ENCODE measurements at places on chromosomes 3 and 15. TPM values are rescaled to one million over a fixed set of nuclear protein-coding genes. Genes with fewer than 3 reads are reported as not detected.

The SLCO2A1 gene
- total RNA-seq = 7.8 TPM

DNA sequence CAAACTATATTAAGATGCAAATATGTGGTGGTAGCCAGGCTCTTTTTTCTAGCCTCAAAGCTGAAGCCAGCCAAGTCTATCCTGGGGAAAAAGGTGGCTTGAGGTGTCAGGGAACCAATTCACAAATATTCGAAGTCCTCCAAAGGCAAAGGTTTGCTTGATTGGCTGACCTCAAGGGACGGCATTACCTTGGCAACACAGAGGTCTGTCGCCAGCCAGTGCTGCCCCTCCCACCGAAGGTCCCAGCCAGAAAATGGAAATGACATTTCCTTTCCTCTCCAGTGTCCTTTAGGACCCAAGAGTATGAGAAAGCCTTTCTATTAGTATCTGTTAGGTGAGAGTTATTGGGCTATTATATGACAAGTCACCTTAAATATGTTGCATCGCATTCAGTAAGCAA, 96.0 kb upstream of the LIMD1 start:
- no peak for DNase-seq

GRCh38 chr15:56919031-56919608, 676 bp downstream of the TCF12 start:
- peak; percentile 76 for DNase-seq

DNA sequence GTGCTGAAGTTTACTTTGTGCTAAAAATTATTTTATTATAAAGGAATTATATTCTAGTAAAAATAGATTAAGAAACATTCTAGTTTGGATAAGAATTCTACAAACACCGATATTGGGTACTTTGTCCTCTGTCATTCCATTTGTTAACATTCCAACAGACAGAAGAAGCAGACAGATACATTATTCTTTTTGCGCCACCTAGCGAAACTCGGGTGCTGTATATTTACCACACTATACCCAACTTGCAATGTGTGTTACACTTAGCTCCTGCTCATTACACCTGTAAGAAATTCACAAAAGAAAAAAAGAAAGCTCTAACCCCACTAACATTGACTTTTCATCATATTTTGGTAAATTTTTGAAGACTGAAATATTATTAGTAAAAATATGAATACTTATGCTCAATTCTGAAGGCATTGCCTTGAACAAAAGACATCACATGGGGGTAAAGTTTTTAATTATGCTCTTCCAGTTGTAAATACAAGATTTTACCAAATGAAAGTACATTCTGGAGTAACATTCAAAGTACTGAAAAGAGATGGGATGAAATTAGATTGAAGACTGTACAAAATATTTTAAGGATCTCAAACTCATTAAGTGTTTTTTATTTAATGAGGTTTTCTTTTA, 136.5 kb upstream of the MLF1 start:
- no peak for DNase-seq

The CFAP92 gene
- 0.49 TPM for total RNA-seq

GRCh38 chr15:88830016-88830415, 26.8 kb downstream of the ACAN start:
- no peak for DNase-seq

The AMT gene
- total RNA-seq = 20.5 TPM

GRCh38 chr3:190629088-190629487, 115.2 kb downstream of the IL1RAP start:
- no peak for DNase-seq

DNA sequence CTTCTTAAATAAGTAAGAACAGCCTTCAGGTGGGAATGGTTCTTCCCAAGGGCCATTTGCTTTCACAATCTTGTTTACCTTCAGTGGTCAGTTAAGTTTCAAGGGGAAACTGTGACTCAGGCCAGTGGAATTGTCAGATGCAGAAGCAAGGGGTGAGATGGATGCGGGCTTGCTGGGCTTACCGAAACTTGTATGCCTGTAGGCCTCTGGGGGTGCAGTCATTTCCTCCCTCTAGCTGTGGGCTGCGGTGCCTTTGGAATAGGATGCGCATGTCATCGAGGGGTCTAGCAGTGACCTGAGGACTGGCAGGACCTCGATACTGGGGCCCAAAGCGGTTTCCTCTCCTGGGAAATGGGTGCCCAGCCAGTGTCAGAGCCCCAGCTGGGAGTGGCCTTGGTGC, 121.6 kb downstream of the EEFSEC start:
- DNase-seq = no peak

The TMEM202 gene
- not detected for total RNA-seq

DNA sequence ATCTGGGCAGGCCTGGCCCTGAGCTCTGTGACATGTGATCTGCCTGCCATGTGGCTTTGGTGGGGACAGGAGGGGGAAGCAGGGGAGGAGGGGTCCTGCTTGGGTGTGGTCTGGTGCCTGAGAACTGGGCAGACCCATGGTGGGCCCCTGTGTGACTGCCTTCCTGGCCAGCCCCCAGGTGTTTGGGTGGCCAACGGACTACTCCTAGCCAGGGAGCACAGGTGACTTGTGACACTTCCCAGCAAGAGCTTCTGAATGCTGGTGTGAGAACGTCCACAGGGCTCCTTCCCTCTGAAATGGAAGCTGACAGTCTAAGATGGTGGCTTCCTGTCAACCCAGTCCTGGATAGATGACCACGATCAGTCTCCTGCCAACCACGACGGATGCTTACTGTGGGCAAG, 136.1 kb upstream of the MEF2A start:
- DNase-seq = peak; percentile 17

The HGD gene
- total RNA-seq = not detected

The NAALADL2 gene
- 5.2 TPM for total RNA-seq

The PDZRN3 gene
- total RNA-seq = 130 TPM

- no peak for DNase-seq
Observed at GRCh38 chr3:15288331-15289035, 43.9 kb downstream of the SH3BP5 start.

The FBXO40 gene
- total RNA-seq = 182 TPM

The CPNE9 gene
- not detected for total RNA-seq

GRCh38 chr3:138440121-138440521, 5.7 kb downstream of the ESYT3 start:
- DNase-seq = no peak
